Ascending aorta (tissue), 2 donors: ENCODE measurements at places on chromosomes 7 and 10. TPM values are rescaled to one million over a fixed set of nuclear protein-coding genes. Genes with fewer than 3 reads are reported as not detected.
A peak's percentile ranks its signal among the peaks of the same experiment; 100 is the strongest.

The ABCA13 gene
- not detected for total RNA-seq

The CCDC186 gene
- 4.4 TPM for total RNA-seq

The NACAD gene
- 7.1 TPM for total RNA-seq

The FANK1 gene
- not detected for total RNA-seq

The TMEM270 gene
- total RNA-seq = not detected

The SLC26A5 gene
- total RNA-seq = not detected

- no peak for DNase-seq
These were observed 72.0 kb downstream of the KAT6B start for GRCh38 chr10:74898201-74898976.

DNA sequence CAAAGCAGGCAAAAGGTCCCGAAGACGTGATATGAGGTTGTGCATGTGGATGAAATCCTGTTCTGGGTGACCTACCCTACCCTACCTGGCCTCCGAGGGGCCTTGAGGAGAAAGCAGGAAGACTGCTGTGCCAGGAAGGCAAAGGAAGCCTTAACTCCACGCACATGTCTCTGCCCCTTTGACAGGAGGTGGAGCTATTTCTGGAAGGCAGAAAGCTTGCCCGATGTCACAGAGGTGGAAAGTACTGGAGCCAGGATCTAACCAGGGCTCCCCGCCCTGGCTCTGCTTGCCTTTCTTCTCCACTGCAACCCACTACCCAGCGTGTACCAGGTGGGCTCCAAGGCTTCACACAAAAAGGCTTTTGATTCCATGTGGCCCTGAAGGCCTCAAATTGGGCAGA is 66.4 kb upstream of the DDC start:
- DNase-seq = no peak

GRCh38 chr7:140440593-140440992 is 36.7 kb downstream of the RAB19 start:
- no peak for DNase-seq

DNA sequence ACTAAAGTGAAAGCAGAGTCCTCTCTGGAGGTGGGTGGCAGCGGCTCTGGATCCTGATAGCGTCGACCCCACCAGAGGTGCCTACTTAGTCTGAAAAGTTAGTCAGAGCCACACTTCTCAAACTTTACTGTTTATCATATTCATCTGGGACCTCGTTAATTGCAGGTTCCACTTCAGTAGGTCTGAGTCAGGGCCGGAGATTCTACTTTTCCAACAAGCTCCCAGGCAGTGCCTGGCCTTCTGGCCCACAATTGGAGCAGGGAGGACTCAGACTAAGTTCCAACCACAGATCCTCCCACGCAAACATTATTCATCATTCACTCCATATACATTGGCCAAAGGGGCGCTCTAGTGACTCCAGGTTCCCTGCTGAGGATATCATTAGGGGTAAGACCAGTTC is 78.1 kb downstream of the VSTM4 start:
- no peak for DNase-seq

GRCh38 chr10:101032637-101033224 is 1.7 kb downstream of the SFXN3 start:
- peak; percentile 41 for DNase-seq

DNA sequence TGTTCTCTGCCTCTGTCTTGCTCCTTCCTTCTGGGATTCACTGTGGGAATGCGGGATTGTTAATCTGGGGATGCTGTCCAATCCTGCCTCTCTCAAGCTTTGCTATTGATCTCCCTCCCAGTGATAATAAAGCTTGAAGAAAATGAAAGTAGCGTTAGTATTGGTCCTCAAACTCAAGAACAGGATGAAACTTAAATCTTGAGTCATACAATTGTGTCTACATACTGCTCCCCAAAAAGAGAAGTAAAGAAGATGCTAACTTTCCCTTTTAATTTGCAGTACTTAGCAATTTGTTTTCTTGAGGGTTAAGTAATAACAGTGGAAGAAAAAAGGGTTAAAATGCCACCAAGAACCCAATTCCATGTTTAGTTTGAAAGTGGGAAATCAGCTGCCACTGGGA is 13.6 kb downstream of the CFTR start:
- DNase-seq = no peak

DNA sequence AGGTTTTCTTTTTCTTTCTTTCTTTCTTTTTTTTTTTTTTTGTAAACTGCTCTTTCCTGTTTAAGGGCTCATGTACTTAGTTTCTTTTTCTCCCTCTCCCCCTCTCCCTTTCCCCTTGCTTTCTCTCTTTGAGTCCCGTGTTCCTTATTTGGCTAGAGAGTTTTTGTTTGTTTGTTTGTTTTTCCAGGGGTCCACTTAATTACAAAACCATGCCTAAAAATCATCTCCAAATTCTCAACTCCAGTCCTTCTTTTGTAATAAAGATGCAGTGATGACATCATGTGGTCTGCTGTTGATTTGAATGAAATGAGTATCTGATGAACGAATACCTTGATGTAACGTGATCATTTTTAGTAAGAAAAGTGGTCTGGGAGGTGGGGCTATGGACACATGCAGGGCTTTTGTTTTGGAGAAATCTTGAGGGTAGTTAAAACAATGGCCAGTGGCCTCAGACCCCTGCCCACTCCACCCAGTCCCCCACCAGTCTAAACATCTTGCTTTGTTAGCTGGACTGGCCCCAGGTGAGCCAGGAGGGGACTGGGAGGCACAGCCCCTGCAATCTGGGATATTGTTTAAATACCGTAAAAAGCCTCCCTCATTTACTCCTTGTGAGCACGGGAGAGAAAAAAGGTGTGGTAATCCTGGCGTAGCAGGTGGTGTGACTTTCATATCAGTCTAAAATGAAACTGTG is 165.7 kb downstream of the LRMDA start:
- no peak for DNase-seq

- DNase-seq = no peak
These were observed 26.4 kb downstream of the KIF11 start for GRCh38 chr10:92619368-92619767.

GRCh38 chr7:108461840-108462239 is 5.6 kb upstream of the NRCAM start:
- DNase-seq = no peak

- DNase-seq = no peak
These were observed 138.5 kb downstream of the CPED1 start for GRCh38 chr7:121126801-121127534.

- no peak for DNase-seq
These were observed 140.7 kb downstream of the ATE1 start for GRCh38 chr10:121787169-121787568.

- DNase-seq = no peak
These were observed 29.8 kb upstream of the ING3 start for GRCh38 chr7:120920591-120921274.
